ENCODE measurements at places on chromosomes 1 and 21. TPM values are rescaled to one million over a fixed set of nuclear protein-coding genes. Genes with fewer than 3 reads are reported as not detected.
A peak's percentile ranks its signal among the peaks of the same experiment; 100 is the strongest.

- no peaks in the 10 kb centered on the region for H3K27me3 ChIP-seq
- no peak overlapping the region for H3K4me3 ChIP-seq
- no peak for DNase-seq
Measured at GRCh38 chr21:16842696-16843035, 670.2 kb upstream of the CXADR start.

DNA sequence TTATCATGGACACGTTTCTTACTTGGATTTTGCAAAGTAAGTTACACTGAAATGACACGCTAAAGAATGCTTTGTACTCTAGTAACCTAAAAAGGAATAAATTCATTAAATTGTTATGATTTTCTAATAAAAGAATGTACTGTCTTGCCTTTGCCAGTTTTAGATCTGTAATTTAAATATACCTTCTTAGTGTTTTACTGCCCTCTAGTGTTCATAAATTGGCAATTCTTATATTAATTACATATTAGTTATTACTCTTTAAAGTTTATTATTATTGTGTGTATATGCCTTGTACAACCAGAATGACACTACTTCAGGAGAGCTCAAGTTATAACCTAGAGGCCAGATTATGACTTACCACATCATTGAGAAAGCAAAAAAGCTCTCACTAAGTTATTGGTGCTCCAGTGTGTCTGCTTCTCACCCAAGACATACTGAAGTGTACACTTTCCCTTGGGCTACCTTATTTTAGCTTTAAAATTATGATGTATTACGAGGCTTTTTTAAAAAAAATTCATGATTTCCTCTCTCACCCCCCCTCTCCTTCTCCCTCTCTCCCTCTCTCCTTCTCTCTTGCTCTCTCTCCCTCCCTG, 169.9 kb downstream of the HS2ST1 start:
- peaks cover 10% of the 10 kb centered on the region for H3K4me1 ChIP-seq
- no peak for DNase-seq
- no peaks in the 10 kb centered on the region for H3K36me3 ChIP-seq
- no peaks in the 10 kb centered on the region for H3K27me3 ChIP-seq
- no peak overlapping the region for H3K4me3 ChIP-seq

DNA sequence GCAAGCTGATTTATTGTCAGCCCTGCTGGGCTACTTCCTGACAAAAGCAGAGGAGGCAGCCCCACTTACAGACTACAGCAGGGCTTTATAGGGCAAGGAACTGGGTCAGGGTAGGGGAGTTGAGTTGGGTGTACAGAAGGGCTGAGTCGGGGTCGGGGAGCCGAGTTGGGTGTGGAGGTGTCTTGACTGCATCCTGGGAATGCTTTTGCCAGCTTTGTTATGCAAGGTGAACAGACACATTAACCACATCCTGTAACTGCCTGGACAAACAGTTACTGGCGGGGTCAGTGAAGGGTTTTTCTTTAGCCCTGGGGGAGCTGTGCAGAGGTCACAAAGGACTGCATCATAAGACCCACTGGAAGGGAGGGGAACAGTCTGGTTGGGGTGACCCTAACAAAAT, 39.1 kb upstream of the GBP5 start:
- DNase-seq: no peak
- peaks cover 26% of the 10 kb centered on the region for H3K4me1 ChIP-seq
- H3K36me3 ChIP-seq: peaks cover 2% of the 10 kb centered on the region
- no peaks in the 10 kb centered on the region for H3K27me3 ChIP-seq
- H3K4me3 ChIP-seq: peak overlapping the region; percentile 52
- peak overlapping the region; percentile 29 for H3K27ac ChIP-seq

DNA sequence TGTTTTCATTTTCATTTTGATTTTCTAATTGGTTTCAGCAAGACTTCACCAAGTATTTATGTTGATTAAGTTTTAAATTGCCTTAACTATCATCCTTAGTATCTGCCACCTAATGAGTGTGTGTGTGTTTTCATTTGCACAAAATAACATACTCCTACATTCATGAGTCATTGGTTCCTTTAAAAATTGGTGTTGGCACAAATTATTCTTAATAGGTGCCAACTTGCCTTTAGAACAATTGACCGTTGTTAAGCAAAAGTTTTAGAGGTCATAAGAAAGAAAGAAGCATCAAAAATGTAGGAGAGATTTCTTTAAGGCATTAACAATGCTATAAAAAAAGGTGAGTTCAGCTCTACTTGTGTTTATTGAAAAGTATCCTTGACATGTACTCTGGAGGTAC, 77.5 kb downstream of the FNBP1L start:
- no peak overlapping the region for H3K4me3 ChIP-seq
- no peak overlapping the region for H3K27ac ChIP-seq
- H3K4me1 ChIP-seq: no peaks in the 10 kb centered on the region
- peaks cover 2% of the 10 kb centered on the region for H3K36me3 ChIP-seq
- no peak for DNase-seq

The CELA2B gene
- total RNA-seq: not detected

GRCh38 chr21:27525780-27526179, 558.9 kb upstream of the ADAMTS5 start:
- no peaks in the 10 kb centered on the region for H3K27me3 ChIP-seq
- no peaks in the 10 kb centered on the region for H3K4me1 ChIP-seq
- H3K4me3 ChIP-seq: no peak overlapping the region
- H3K36me3 ChIP-seq: no peaks in the 10 kb centered on the region
- DNase-seq: no peak

- H3K27me3 ChIP-seq: no peaks in the 10 kb centered on the region
- peaks cover 31% of the 10 kb centered on the region for H3K4me1 ChIP-seq
- no peak overlapping the region for H3K4me3 ChIP-seq
- no peak overlapping the region for H3K27ac ChIP-seq
- no peak for DNase-seq
Measured at GRCh38 chr1:6870086-6870485, 84.8 kb downstream of the CAMTA1 start.

DNA sequence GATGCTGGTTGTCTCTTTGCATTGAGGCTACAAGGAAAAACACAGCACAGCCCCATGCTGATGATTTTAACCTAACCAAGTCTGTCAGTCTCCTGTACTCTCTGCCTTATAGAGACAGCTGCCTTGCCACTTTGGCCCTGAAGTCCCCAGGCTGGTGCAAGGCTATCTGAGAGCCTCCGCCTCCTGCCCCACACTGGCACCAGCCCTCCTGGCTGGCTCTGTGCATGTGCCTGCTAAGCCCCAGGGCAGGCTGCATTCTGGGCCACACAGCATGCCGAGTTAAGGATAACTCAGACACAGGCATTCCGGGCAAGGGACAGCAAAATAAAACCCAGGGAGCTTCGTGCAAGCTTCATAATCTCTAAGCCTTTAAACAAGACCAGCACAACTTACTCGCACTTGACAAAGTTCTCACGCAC, 910 bp downstream of the RUNX1 start:
- H3K4me3 ChIP-seq: peak overlapping the region; percentile 85
- peaks cover 70% of the 10 kb centered on the region for H3K4me1 ChIP-seq
- no peak for DNase-seq
- peak overlapping the region; percentile 96 for H3K27ac ChIP-seq

- peaks cover 7% of the 10 kb centered on the region for H3K4me1 ChIP-seq
- no peak overlapping the region for H3K27ac ChIP-seq
- peaks cover 2% of the 10 kb centered on the region for H3K36me3 ChIP-seq
- no peak overlapping the region for H3K4me3 ChIP-seq
Measured at GRCh38 chr1:15336866-15337265, 72.8 kb upstream of the EFHD2 start.

- H3K4me3 ChIP-seq: no peak overlapping the region
- H3K36me3 ChIP-seq: peaks cover 5% of the 10 kb centered on the region
- DNase-seq: no peak
- H3K27me3 ChIP-seq: no peaks in the 10 kb centered on the region
- H3K4me1 ChIP-seq: peaks cover 7% of the 10 kb centered on the region
- no peak overlapping the region for H3K27ac ChIP-seq
Measured at GRCh38 chr1:212820969-212821368, 26.5 kb downstream of the SPATA45 start.

The AKR7A3 gene
- 1.1 TPM for total RNA-seq

GRCh38 chr1:194052514-194053338, 866.3 kb upstream of the B3GALT2 start:
- no peak for DNase-seq
- no peaks in the 10 kb centered on the region for H3K36me3 ChIP-seq
- H3K4me1 ChIP-seq: peaks cover 39% of the 10 kb centered on the region
- peak overlapping the region; percentile 66 for H3K4me3 ChIP-seq

GRCh38 chr21:42344631-42345030, 6.2 kb downstream of the TFF2 start:
- H3K4me3 ChIP-seq: no peak overlapping the region
- H3K4me1 ChIP-seq: no peaks in the 10 kb centered on the region
- DNase-seq: no peak
- H3K27ac ChIP-seq: no peak overlapping the region

The SLC30A10 gene
- not detected for total RNA-seq

The HMCN1 gene
- total RNA-seq: 0.57 TPM

The PTPN7 gene
- total RNA-seq: 101 TPM

DNA sequence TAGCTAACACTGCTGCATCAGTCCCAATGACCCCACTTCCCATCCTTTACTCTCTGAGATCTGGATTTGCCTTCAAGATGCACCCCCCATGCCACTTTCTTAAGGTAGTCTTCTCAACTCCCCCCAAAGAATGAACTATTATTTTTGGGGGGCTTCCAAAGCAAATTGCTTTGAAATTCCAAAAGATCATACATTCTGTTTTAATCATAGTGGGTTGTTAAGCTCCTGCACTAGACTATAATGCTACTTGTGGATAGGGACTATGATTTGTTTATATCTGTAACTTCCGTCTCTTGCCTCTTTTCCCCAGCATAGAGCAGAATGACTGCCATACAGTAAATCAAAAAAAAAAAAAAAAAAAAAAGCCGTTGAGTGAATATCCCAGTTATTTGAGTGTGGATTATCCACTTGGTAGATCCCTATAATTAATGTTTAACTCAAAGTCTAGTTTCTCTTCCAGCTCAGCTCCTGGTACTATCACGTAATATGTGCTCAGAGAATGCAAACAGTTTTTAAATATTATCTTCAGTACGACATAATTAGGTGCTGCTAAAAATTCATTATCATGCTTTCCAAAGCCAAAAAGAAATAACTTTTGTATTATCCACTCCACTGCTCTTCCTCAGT, 26.9 kb downstream of the KIRREL1 start:
- peaks cover 89% of the 10 kb centered on the region for H3K27me3 ChIP-seq
- no peak overlapping the region for H3K27ac ChIP-seq
- no peak for DNase-seq
- peaks cover 5% of the 10 kb centered on the region for H3K4me1 ChIP-seq
- no peak overlapping the region for H3K4me3 ChIP-seq

The KCNJ10 gene
- not detected for total RNA-seq

DNA sequence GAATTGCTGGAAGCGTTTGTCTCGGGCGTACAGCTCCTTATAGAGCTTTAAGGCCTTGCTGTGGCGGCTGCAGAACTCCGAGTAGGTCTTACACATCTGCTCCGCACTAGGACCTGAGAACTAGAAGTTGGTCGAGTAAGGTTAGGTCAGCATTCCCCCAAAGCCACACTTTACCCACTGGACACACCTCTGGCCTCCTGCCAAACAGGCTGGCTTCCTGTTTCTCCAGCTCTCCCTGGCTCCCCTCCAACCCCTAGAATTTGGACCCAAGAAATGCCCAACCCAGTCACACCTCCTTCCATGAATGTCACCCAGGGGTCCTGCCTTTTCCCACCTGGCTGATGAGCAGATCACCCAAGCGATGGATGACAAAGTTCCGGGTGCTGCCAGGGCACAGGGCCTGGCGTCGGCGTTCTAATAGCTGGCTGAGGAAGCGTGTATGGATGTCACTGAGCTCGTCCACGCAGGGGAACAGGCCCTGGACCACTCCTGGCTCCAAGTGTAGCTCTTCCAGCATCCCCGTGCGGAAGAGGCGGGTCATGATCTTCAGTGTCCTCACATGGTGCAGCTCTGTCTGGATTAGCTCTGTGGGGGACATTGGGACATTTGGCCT, 15.6 kb downstream of the ARHGEF2 start:
- no peak overlapping the region for H3K27ac ChIP-seq
- DNase-seq: no peak
- no peak overlapping the region for H3K4me3 ChIP-seq
- H3K27me3 ChIP-seq: no peaks in the 10 kb centered on the region
- H3K4me1 ChIP-seq: peaks cover 15% of the 10 kb centered on the region

DNA sequence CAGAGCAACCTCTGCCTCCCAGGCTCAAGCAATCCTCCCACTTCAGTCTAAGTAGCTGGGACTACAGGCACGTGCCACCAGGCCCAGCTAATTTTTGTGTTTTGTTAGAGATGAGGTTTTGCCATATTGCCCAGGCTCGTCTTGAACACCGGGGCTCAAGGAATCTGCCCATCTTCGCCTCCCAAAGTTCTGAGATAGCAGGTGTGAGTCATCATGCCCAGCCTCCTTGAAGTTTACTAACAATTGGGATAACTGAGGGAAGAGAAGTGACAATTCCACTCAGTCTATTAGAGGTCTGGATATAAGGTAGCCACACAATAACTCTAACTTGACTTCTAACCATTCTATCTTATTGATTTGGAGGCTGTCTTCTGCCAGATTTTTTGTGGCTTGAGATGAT, 6.3 kb upstream of the RCC1 start:
- peak overlapping the region; percentile 27 for H3K27ac ChIP-seq
- H3K36me3 ChIP-seq: peaks cover 5% of the 10 kb centered on the region
- H3K27me3 ChIP-seq: no peaks in the 10 kb centered on the region
- peaks cover 5% of the 10 kb centered on the region for H3K4me1 ChIP-seq
- H3K4me3 ChIP-seq: no peak overlapping the region
- no peak for DNase-seq

DNA sequence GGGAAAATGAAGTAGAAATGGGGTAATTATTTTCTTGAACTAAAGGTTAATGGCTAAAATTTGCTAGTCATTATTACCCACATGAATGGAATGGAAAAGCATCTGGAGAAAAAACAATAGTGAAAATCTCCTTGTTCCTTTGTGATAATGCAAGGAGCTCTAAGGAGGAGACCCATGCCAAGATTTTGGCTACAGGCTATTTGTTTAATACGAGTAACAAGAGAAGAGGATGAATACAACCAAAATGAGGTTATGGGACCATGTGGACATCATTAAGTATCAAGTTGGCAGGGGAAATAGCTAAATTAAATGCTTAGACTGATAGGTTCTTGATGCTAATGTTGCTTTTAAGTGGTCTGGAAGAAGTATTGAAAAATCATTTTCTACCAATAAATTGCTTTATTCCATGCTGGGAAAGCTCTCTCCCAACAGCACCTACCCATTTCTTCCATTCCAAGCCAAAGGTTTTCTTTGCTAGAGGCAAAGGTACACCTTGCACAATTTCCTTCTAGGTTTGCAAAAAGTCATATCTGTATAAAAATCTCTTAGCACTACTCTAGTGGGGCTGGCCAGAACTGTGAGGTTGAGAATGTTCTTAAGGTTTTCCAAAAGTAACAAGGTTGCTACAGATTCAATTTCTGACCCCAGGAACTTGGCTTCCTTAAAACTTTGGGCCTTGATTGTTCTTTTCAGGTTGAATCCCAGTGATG, 100.2 kb downstream of the SMYD2 start:
- no peak overlapping the region for H3K4me3 ChIP-seq
- H3K27me3 ChIP-seq: peaks cover 12% of the 10 kb centered on the region
- no peaks in the 10 kb centered on the region for H3K36me3 ChIP-seq
- DNase-seq: no peak
- H3K27ac ChIP-seq: no peak overlapping the region

- no peak overlapping the region for H3K27ac ChIP-seq
- peaks cover 13% of the 10 kb centered on the region for H3K27me3 ChIP-seq
Measured at GRCh38 chr21:39604951-39605350, 7.8 kb upstream of the B3GALT5 start.

GRCh38 chr1:116246174-116246573, 126.9 kb upstream of the ATP1A1 start:
- peak overlapping the region; percentile 6 for H3K27ac ChIP-seq
- peaks cover 5% of the 10 kb centered on the region for H3K4me1 ChIP-seq
- H3K4me3 ChIP-seq: no peak overlapping the region
- peaks cover 8% of the 10 kb centered on the region for H3K27me3 ChIP-seq
- no peak for DNase-seq

The CFAP107 gene
- total RNA-seq: not detected

The MAP10 gene
- total RNA-seq: 1.8 TPM

The FMO2 gene
- total RNA-seq: not detected

The ZNF683 gene
- not detected for total RNA-seq

The EGLN1 gene
- 17.2 TPM for total RNA-seq

The KRTAP11-1 gene
- total RNA-seq: not detected

The TMEM82 gene
- total RNA-seq: not detected
